ENCODE measurements at places on chromosomes 2 and 18.

GRCh38 chr18:48753691-48754090 is 197.1 kb downstream of the SMAD7 start:
- peak; percentile 6 for DNase-seq

DNA sequence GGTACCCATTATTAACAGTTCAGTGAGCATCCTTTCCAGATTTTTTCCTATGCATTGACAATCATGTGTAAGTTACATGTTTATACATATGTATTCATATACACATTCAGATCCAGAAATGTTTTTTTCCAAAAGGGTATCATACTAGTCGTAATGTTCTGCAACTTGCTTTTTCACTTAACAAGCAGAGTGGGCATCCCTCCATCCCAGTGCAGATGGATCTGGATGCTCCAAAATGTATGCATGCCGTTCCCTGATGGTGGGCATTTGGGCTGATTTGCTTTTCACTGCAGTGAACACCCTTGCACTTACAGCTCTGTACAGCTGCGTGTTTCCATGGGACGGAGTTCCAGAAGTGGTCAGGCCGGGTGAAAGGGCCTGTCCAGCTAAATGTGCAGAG is 57.0 kb downstream of the DNMT3A start:
- DNase-seq = no peak

DNA sequence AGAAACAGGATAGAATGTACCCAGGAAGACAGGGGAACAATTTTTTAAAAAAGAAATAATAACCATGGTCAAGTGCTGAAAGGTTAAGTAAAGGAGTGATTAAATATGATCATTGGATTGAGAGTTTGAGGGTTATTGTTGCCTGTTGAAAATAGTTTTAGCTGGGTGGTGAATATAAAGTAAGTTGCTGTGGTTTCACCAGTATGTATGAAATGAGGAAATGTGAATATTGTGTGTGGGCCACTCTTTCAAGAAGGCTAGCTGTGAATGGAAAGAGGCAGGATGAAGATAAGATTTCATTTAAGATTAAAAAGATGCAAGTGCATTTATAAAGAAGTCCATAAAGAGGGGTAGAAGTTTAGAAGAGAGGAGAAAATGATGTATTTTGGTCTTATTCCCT is 53.8 kb downstream of the GULP1 start:
- DNase-seq = no peak

DNA sequence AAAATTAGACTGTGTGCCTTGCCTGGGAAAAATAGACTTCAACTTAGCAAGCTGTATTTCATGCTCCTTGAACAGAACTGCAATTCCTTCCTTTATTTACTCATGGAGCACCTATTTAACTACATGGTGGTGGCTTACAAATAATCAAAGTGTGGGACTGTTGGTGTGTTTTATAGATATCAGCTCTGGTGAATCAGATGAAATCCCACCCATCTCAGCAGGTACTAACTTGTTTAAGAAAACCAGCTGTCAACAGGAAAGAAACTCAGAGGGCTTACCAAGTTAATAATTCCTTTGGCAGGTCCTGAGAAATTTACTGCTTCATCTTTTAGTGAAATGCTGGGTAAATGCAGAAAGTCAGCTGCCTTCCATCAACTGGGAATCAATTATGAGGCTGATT is 830.6 kb downstream of the SLC4A3 start:
- no peak for DNase-seq

DNA sequence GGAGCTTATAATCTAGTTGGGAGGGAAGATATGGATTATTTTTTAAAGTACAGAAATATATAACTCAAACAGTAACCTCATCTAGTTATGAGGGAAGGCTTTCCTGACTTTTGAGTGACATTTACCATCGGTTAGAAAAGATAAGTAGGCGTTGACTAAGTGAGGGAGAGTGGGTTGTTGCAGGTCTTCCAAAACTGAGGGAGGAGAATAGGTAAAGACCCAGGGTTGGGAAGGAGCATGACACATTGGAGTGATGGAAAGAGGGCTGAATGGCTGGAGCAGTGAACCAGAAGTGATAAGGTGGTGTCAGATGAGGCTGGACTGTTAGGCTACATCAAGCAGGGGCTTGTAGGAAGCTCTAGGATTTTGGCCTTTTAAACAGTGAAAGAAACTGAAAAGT is 10.6 kb upstream of the NUP35 start:
- DNase-seq = no peak

DNA sequence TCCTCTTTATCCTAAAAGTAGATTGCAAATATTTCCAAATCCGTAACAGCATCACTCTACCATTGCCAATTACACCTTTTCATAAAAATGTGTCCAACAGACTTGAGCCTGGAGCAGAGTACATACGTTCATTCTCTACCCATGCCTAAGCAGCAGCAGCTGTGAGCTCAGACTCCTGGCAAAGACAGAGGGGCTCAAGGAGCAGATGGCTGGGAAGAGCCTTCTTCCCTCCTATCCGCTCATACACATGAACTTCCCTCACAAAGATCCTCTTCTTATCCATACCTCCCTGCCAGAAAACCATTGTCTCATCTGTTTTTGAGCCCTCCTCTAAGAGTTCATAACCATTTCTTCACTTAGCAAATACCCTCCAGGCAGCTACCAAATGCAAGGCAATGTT is 164.3 kb upstream of the ARL4C start:
- DNase-seq = no peak

- no peak for DNase-seq
These were observed 85.4 kb downstream of the MBD5 start for GRCh38 chr2:148106331-148106730.

DNA sequence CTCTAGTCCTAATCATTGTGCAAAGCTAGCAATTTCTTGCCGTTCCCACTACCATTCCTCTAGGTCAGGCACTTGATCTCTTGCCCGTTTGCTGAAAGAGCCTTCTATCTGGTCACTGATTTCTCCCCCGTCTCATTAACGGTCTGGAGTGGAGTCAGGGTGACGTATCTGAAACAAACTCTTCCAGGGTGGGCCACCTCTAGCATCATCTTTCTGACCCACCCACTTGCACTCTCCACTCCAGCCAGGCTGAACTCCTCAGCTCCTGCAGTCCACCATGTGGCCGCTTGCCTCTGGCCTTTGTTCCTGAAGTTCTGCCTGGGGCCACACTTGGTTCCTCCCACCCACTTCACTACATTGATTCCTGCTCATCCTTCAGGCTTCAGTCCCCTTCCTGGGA is 13.3 kb downstream of the BCL2 start:
- no peak for DNase-seq

DNA sequence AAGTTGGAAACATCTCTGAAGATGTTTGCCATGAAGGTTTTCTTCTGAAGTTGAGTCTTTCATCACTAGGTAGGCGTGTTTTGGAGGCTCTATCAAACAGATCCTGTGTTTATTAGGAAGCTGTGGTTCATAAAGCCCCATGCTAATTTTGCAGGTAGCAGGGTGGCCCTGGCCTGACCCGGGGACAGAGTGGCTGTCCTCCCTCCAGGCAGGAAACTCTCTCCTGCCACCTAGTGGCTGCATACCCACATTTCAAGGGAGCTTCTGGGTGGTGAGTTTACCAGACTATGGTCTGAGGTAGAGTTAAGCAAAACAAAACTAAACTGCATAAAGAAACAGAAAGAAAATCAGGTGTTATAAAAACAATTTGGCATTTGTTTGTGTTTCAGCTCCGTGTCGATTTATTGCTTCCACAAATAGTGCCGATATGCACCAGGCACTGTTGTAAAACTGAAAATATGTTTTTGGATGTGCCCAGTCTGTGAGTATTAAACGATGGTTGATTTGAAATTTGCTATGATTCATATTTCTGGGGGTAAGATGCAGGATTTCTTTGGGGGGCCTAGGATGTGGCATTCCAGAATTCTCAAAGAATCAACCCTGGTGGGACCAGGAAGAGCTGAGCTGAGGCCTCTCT is 26.0 kb upstream of the IL37 start:
- DNase-seq = no peak

GRCh38 chr18:13809043-13809430 is 14.9 kb upstream of the MC5R start:
- no peak for DNase-seq

- DNase-seq = no peak
These were observed 284.8 kb downstream of the BCL11A start for GRCh38 chr2:60268661-60269060.

DNA sequence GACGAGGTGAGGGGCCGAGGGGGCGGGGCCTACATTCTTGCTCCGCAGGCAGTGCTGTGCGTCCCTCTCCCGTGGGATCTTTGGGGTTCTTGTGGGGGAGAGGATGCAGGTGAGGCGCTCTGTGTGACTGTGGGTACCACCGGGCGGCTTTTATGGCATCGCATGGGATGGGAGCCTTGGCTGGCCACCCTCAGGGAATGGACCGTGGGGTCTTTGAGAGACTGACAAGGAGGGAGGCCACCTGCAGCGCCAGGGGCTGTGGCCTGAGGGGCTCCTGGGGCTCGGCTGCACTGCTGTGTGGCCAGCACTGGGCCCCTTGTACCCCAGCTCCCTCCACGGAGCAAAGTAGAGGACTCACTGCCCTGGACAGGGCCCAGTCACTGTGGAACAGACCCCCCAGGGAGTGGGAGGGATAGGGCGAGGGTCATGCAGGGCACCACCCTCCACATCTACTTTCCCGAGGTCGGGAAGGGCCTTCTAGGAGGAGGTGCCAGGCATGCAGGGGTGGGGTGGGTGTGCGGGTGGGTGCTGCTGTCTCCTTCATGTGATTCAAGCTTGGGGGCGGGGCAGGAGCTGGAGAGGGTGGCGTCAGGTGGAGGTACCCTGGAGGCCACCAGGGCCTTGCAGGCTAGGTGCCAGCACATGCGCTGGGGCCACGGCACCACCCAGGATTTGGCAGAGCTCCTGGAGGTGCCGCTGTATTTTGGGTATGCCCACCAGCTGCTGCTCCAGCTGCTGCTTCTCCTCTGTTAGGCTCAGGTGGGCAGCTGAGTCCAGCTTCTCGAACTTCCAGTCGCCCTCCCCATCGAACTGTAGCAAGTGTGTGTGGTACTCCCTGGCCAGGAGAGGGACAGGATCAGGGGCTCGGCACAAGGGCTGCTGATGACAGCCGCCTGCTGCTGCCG is 1072.4 kb downstream of the RPIA start:
- DNase-seq = no peak

GRCh38 chr2:164015328-164016123 is 279.7 kb upstream of the FIGN start:
- no peak for DNase-seq

DNA sequence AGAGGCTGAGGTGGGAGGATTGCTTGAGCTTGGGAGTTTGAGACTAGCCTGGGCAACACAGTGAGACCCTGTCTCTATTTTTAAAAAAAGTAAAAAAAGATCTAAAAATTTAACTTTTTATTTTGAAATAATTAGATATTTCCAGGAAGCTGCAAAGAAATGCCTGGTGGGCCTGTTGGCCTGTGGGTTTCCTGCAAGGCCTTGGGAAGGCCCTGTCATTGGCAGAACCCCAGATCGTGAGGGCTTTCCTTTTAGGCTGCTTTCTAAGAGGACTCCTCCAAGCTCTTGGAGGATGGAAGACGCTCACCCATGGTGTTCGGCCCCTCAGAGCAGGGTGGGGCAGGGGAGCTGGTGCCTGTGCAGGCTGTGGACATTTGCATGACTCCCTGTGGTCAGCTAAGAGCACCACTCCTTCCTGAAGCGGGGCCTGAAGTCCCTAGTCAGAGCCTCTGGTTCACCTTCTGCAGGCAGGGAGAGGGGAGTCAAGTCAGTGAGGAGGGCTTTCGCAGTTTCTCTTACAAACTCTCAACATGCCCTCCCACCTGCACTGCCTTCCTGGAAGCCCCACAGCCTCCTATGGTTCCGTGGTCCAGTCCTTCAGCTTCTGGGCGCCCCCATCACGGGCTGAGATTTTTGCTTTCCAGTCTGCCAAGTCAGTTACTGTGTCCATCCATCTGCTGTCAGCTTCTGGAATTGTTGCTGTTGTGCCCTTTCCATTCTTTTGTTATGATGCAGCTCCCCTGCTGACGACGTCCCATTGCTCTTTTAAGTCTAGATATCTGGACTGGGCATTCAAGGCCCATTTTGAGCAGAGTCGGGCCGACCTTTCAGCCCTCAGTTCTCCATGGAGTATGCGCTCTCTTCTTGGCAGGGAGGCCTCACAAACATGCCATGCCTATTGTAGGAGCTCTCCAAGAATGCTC is 6.6 kb downstream of the PROC start:
- DNase-seq = no peak

- DNase-seq = no peak
These were observed 523.9 kb downstream of the SLC4A3 start for GRCh38 chr2:220151341-220151740.

- no peak for DNase-seq
These were observed 169.7 kb downstream of the CDCA7 start for GRCh38 chr2:173524256-173524955.

DNA sequence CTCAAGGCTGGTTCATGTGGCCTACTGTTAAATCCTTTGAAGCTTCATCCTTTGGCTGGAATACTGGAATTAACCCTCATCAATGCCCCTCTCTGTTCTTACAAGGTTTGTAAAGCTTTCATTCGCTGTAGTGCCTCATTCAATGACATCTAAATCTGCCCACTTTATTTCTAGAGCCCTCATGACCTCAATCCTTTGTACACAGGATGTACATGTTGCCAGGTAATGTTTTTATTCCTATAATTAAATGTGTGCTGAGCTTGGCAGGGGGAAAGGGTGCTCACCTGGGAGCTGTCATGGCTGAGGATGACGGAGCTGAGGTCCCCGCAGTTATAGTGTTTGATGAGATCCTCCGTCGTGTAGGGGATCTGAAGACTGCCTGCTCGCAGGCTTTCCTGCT is 39.3 kb downstream of the TRABD2A start:
- DNase-seq = no peak

DNA sequence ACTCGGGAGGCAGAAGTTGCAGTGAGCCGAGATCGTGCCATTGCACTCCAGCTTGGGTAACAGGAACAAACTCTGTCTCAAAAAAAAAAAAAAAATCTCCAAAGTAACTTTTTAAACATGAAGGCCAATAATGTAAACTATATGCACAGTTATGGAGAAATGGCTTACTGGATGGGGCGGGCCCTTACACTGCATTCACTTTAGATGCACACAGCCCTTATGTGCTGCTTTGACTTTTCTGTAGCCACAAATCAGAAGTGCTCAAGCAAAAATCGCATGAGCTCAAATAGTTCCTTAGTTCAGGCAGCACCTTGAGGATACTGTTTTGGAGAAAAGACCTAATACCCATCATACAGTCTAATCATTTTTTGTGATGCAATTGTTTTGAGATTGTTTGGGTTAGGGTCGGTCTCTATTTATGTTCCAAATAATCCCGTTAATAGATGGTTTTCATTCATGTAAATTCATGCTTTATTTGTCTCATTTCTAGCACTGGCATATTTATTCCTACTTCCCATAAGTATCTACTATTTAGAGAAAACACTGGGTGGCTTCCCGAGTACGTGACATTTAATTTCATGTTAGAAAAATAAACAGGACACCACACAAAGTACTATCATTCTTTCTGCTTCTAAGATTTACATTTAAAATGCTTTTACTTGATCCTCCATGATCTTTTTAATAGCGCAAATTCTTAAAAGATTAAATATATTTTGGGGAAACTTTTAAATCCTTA is 34.7 kb downstream of the RBMS1 start:
- no peak for DNase-seq

DNA sequence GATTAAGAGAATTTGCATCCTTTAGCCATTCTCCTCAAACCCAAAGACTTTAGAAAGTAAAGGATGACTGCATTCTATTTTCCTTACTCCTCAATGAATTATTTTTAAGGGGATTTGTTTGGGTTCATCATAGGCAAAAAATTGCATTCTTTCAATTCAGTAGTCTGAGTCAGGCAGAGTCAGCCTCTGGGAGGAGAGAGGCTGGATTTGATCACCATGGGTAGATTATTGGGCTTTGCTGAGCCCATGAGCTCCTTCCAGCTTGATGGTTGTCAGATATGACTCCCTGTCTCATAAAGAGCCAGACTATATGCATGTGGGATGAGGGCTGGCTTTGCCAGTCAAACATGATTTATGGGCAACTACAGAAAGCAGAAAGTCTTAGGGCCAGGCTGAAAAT is 101.2 kb downstream of the KCNS3 start:
- DNase-seq = no peak
